ENCODE measurements at places on chromosomes 5 and 9.

- no peaks in the 10 kb centered on the region for H3K27me3 ChIP-seq
- no peak overlapping the region for H3K4me3 ChIP-seq
- peaks cover 7% of the 10 kb centered on the region for H3K4me1 ChIP-seq
- no peak overlapping the region for H3K27ac ChIP-seq
- no peaks in the 10 kb centered on the region for H3K36me3 ChIP-seq
Observed at GRCh38 chr5:103469288-103470040, 93.1 kb downstream of the NUDT12 start.

DNA sequence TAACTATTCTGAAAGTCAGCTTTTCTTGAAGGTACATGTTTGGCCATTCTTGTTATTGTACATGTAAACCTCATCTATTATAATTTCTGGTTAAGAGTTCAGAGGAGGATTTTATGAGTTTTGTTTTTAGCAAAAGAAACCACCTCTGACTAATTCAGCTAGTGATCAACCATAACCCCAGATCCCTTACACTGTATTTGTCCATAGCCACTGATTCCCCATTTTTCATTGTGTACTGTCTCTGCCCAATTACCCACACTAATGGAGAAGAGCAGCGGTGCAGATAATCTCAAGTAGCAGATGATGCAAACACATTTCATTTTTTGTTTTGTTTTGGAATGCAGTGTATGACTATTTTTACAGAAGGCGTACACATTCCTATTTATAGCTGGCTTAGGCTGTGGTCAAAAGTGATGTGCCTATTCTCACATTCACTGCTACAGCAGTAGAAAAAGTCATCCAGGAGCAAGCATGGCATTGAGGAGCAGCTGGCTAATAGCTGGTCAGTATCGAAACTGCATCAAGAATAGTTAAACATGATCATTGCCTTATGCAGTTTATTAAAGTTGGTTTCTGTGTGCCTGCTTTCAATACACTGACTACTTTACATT is 988.3 kb downstream of the DTWD2 start:
- no peak overlapping the region for H3K27ac ChIP-seq
- H3K36me3 ChIP-seq, result no peaks in the 10 kb centered on the region
- H3K27me3 ChIP-seq, result no peaks in the 10 kb centered on the region
- no peak for DNase-seq
- H3K4me1 ChIP-seq, result peaks cover 2% of the 10 kb centered on the region

- H3K4me1 ChIP-seq, result peaks cover 33% of the 10 kb centered on the region
- H3K27me3 ChIP-seq, result no peaks in the 10 kb centered on the region
- no peak for DNase-seq
- no peaks in the 10 kb centered on the region for H3K36me3 ChIP-seq
- H3K27ac ChIP-seq, result no peak overlapping the region
Observed at GRCh38 chr5:170596482-170597044, 92.7 kb downstream of the KCNIP1 start.

- no peak overlapping the region for H3K27ac ChIP-seq
- peaks cover 44% of the 10 kb centered on the region for H3K27me3 ChIP-seq
- no peaks in the 10 kb centered on the region for H3K36me3 ChIP-seq
- no peak overlapping the region for H3K4me3 ChIP-seq
Observed at GRCh38 chr9:126125992-126126409, 200.6 kb upstream of the MVB12B start.

DNA sequence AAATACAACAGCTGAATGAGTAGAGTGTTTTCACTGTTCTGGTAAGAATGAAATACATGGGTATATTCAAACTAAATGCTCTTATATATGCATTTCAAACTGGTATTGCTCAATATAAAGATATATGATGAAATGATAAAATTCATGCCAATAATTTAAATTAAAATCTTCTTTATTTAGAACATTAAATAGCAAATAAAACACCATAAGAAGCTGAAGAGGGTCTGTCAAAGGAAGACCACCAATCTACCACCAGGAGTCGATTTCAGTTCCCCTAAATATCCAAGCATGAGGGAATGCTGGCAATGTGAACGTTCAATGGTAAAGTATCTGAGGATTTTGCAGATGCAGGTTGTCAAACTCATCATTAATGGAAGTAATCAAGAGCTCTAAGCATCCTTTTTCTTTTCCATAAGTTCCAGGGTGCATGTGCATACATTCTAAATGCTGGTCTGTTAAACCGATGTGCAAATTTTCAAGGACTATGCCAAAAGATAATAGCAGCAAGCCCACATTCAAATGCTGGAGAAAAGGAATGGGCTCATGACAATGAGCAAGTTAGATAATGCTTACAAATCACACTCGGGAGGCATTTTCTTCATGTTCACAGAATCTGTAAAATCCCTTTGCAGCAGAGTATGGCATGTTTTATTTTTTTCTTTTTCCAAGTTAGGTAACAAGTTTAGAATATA is 118.8 kb upstream of the MTAP start:
- H3K27ac ChIP-seq, result no peak overlapping the region
- peaks cover 22% of the 10 kb centered on the region for H3K4me1 ChIP-seq
- DNase-seq, result no peak
- H3K36me3 ChIP-seq, result no peaks in the 10 kb centered on the region

GRCh38 chr9:27679338-27679737 is 106.1 kb upstream of the C9orf72 start:
- H3K4me1 ChIP-seq, result no peaks in the 10 kb centered on the region
- H3K4me3 ChIP-seq, result no peak overlapping the region
- no peak for DNase-seq
- H3K27ac ChIP-seq, result no peak overlapping the region

All from osteocyte (in vitro differentiated cells).